ENCODE measurements at places on chromosomes 13 and 19. TPM values are rescaled to one million over a fixed set of nuclear protein-coding genes. Genes with fewer than 3 reads are reported as not detected.
A peak's percentile ranks its signal among the peaks of the same experiment; 100 is the strongest.

DNA sequence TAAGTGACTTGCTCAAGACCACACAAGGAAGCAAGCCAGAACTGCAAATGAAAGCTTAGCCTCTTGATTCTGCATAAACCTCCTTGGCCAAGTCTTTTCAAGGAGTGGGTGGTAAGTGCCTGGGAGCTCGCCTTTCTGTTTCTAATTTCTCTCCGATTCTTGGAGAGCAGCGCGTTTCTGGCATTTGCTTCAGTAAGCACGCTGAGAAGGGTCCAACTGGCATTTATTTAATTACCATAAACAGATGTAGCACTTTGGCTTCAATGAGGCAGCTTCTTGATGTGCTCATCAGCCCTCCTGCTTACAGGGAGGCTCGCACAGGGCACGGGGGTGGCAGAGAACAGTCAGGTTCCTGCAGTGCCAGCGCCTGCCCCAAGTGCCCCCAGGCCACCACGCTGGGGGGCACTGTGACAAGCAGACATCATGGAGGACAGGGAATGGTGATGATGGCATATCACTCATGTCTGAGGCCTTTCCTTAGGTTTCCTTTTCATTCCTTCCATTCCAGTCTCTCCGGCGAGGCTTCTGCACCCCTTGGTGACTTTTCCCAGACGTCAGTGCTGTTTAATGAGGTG lies 13.3 kb downstream of the SIAH3 start:
- H3K36me3 ChIP-seq: no peaks in the 10 kb centered on the region
- no peak overlapping the region for H3K4me3 ChIP-seq
- DNase-seq: no peak
- no peaks in the 10 kb centered on the region for H3K27me3 ChIP-seq
- H3K27ac ChIP-seq: no peak overlapping the region

- no peak overlapping the region for H3K27ac ChIP-seq
- H3K4me3 ChIP-seq: no peak overlapping the region
- no peaks in the 10 kb centered on the region for H3K36me3 ChIP-seq
- no peaks in the 10 kb centered on the region for H3K27me3 ChIP-seq
Measured at GRCh38 chr19:13484166-13484565, 22.1 kb downstream of the CACNA1A start.

ZNF418 gene
- 43.0 TPM for total RNA-seq

- H3K27ac ChIP-seq: no peak overlapping the region
- DNase-seq: no peak
- H3K36me3 ChIP-seq: no peaks in the 10 kb centered on the region
- no peaks in the 10 kb centered on the region for H3K4me1 ChIP-seq
- H3K27me3 ChIP-seq: no peaks in the 10 kb centered on the region
Measured at GRCh38 chr13:29081036-29081435, 260.9 kb downstream of the MTUS2 start.

GRCh38 chr19:4976401-4977298 lies 7.7 kb downstream of the KDM4B start:
- no peaks in the 10 kb centered on the region for H3K27me3 ChIP-seq
- peak; percentile 44 for DNase-seq

LATS2 gene
- total RNA-seq: 15.2 TPM

FCGBP gene
- 0.22 TPM for total RNA-seq

DNA sequence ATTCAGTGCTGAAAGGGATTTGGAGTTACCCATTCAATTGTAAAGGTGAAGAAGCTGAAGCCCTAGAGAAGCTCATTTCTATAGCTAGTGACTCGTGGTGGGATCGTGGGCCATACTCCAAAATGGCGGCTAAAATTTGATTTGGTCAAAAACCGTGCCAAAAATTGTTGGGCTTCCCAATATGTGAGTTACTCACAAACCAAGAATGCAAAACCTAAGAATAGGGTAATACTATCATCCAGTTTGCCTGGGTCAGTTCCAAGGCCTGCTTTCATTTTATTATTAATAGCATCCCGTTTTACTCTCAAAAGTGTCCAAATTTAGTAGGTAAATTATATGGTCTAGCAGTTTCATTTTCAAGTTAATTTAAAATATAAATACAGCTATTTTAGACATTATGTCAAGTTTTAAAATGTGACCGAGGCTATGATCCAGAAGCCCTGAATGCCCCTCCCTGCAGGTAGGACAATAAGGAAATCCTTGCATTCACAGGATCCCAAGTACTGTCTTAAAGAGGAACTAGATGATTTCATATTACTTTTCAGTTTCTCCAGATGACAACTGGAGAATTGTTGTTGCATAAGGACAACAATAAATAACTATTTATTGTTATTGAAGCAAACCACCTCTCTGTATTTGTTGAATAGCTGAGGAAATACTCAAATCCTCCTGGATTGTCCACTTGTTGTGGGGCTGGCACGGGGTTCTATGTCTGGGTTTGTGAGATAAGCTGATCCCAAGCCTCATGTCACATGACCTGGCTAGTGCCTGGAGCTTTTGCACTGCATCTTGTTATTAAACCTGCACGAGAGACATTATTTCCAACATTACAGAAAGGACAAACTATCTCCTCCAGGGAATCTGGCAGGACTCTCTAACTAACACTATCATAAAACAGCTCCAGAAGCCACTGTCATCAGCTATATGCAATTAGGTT lies 11.6 kb upstream of the RAP2A start:
- no peak overlapping the region for H3K4me3 ChIP-seq
- H3K27ac ChIP-seq: no peak overlapping the region
- H3K4me1 ChIP-seq: no peaks in the 10 kb centered on the region
- H3K27me3 ChIP-seq: no peaks in the 10 kb centered on the region
- DNase-seq: no peak

- H3K4me3 ChIP-seq: no peak overlapping the region
- no peaks in the 10 kb centered on the region for H3K4me1 ChIP-seq
- H3K27me3 ChIP-seq: no peaks in the 10 kb centered on the region
- H3K27ac ChIP-seq: no peak overlapping the region
- DNase-seq: no peak
- no peaks in the 10 kb centered on the region for H3K36me3 ChIP-seq
Measured at GRCh38 chr19:38172001-38172400, 52.0 kb downstream of the DPF1 start.

- H3K27me3 ChIP-seq: no peaks in the 10 kb centered on the region
- H3K27ac ChIP-seq: no peak overlapping the region
- H3K4me3 ChIP-seq: no peak overlapping the region
- H3K36me3 ChIP-seq: no peaks in the 10 kb centered on the region
- H3K4me1 ChIP-seq: peaks cover 34% of the 10 kb centered on the region
- DNase-seq: no peak
Measured at GRCh38 chr19:39132344-39132969, 6.9 kb downstream of the PAK4 start.

SELENOV gene
- total RNA-seq: 6.2 TPM

- no peak overlapping the region for H3K27ac ChIP-seq
- no peak for DNase-seq
- H3K36me3 ChIP-seq: no peaks in the 10 kb centered on the region
- peaks cover 8% of the 10 kb centered on the region for H3K4me1 ChIP-seq
- H3K27me3 ChIP-seq: peaks cover 17% of the 10 kb centered on the region
- no peak overlapping the region for H3K4me3 ChIP-seq
Measured at GRCh38 chr13:42996584-42996983, 4.5 kb upstream of the EPSTI1 start.

- H3K4me3 ChIP-seq: no peak overlapping the region
- H3K27ac ChIP-seq: no peak overlapping the region
- no peaks in the 10 kb centered on the region for H3K4me1 ChIP-seq
- H3K27me3 ChIP-seq: no peaks in the 10 kb centered on the region
- no peak for DNase-seq
Measured at GRCh38 chr13:63011996-63012395, 1596.3 kb upstream of the PCDH20 start.

GRCh38 chr13:51856998-51857397 lies 4.8 kb upstream of the CCDC70 start:
- no peaks in the 10 kb centered on the region for H3K36me3 ChIP-seq
- no peak overlapping the region for H3K4me3 ChIP-seq
- DNase-seq: no peak
- no peaks in the 10 kb centered on the region for H3K27me3 ChIP-seq
